Stimulated activated CD4-positive, alpha-beta T cell treated with anti-CD3 and anti-CD28 coated beads, Interleukin-1b, Interleukin-23, amount 100 ng/mL, for 4 hours (primary cell): ENCODE measurements at places on chromosomes 11 and 22.

- no peak for DNase-seq
Observed at GRCh38 chr11:113392236-113392921, 4.8 kb downstream of the ANKK1 start.

GRCh38 chr11:75055511-75055910 lies 41.2 kb downstream of the OR2AT4 start:
- no peak for DNase-seq

DNA sequence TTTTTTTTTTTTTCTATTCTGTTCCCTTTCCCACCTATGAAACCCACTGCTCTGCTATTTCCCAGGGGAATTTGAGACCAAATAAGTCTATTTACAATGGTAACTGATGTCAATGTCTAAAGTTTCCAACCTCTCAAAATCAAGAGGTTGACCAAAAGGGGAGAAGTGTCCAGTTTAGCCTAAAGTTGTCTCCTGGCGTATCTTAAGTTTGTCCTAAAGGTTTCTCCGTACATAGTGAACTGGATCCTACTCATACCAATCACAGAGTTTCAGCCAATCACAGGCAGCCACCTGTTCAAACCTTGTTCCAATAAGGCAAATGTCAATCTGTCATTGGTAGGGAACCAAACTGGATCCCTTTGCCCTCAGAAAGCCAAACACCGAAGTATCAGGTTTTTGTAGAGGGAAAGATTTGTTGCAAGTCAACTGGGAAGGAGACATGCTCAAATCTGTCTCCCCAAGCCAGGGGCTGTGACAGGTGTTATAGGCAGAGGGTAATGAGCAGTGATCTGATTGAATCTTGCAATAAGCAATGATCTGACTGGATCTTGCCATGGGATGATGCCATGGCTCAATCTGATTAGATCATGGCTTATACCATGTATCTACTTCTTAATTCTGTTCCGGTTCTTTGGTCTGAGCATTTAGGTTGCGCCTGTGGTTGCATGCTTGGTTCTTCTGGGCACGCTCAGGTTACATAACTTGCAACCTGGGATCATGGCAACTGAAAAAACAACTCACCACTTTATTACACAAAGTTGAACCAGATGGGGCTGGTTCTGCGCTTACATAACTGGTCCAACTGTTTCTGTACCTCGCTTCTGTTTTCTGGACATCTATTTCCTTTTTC lies 1.1 kb upstream of the VPS37C start:
- no peak for DNase-seq

DNA sequence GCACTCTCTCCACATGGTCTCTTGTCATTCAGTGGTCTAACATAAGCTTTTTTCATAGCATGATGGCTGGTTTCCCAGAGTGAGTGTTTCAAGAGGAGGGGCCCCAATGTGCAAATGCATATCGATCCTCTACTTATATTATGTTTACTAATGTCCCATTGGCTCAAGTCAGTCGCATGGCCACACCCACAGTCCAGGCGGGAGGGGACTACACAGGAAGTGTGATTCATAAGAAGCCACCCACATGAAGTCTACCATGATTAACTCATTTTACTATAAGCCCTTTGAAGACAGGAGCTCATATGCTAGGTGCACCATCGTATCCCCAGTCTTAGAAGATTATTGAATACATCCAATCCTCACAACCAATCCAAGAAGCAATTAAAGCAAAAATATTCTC lies 89.5 kb upstream of the ISX start:
- DNase-seq: no peak

DNA sequence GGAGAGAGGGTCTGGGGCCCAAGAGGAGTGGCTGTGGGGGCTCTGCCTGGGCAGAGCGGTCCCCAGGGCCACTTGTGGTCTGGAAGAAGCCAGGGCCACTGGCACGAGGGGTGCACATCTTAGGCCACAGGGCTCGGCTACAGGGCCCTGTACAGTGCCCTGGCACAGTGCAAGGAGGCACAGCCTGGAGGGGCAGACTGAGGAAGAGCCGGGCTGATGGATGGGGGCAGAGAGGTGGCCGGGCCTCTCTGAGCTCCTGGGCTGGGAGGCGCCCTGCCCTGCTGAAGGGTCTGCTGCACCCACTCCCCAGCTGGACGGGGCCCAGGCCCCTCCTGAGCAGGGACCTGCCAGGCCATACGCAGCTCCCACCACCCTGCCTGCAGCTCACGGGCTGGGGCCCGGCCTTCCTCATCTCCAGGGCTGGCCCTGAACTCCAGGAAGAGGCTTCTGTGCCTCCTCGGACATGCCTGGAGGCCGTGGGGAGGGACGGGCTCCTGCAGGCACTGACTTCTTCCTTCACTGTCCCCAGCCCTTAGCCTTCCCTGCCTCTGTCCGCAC lies 123.5 kb downstream of the CACNA1I start:
- no peak for DNase-seq

DNA sequence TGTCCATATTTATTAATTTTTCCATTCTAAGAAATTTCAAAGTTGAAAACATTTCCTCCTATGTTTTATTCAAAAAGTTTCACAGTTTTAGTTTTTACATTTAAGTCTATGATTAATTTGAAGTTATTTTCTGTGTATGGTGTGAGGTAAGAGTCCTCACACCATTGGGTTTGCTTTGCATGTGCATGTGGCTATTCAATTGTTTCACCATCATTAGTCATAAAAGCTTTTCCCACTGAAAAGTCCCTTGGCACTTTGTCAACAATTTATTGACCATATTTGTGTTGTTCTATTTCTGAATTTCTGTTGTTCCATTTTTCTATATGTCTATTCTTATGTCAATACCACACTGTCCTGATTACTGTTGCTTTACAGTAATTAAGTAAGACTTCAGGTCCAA lies 186.5 kb downstream of the KIF18A start:
- no peak for DNase-seq

DNA sequence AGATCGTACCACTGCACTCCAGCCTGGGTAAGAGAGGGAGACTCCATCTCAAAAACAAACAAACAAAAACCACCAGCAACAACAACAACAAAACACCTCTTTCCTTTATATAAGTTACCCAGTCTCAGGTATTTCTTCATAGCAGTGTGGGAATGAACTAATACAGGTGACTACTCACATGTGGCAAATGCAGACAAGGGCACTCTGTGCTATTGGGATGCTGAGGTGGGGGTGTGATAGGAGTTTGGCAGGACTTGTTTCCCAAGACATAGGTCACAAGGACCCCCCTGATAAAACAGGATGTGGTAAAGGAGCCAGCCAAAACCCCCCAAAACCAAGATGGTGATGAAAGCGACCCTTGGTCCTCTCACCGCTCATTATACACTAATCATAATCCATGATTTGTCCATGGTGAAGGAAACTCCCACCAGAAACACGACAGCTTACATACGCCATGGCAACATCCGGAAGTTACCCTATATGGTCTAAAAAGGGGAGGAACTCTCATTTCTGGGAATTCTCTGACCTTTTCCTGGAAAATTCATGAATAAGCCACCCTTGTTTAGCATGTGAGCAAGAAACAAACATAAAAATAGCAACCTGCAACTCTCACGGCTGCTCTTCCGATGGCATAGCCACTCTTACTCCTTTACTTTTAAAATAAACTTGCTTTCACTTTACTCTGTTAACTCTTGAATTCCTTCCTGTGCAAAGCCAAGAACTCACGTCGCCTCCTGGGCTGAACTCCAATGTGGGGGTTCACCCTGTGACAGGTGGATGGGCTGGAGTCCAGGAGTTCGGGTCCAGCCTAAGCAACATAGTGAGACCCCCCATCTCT lies 18.8 kb upstream of the INCENP start:
- DNase-seq: no peak

GRCh38 chr11:124843616-124843910 lies 21.7 kb upstream of the ROBO3 start:
- no peak for DNase-seq

DNA sequence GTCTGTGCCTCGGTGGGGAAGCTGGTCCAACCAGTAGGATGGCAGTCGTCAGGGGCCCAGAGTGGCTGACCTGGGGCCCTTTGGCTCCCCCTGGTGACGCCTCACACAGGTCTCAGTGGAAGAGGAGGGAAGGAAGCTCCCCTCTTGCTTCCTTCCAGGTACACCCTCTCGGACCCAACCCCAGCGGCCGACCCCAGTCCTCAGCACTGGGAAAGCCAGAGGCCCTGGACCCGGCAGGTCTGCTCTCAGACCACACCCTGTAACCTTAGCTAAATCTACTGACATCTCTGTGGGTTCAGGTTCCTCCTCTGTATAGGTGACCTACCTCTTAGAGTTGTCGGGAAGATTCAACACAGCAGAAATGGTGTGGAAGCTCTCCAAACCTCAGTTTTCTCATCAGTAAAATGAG lies 3.4 kb upstream of the SCUBE1 start:
- DNase-seq: peak; percentile 65

GRCh38 chr11:122727101-122727929 lies 71.8 kb downstream of the UBASH3B start:
- peak; percentile 28 for DNase-seq

DNA sequence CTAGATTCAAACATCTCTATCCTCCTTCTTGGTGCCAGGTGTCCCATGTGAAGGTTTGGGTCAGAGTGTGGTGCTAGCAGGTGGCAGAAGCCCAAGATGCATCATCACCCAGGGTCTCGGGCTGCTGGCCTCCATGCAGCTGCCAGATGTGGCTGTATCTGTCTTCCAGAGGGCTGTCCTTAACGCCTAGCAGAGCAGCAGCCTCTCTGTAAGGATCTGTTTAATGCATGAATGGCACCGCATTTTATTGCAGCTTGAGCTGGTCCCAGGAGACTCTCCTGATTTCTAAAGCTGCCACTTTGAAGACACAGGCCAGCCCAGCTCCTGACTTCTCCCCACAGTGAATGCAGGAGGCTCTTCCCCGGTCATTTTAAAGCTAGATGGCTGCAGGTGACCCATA lies 26.3 kb downstream of the SLC1A2 start:
- DNase-seq: no peak

DNA sequence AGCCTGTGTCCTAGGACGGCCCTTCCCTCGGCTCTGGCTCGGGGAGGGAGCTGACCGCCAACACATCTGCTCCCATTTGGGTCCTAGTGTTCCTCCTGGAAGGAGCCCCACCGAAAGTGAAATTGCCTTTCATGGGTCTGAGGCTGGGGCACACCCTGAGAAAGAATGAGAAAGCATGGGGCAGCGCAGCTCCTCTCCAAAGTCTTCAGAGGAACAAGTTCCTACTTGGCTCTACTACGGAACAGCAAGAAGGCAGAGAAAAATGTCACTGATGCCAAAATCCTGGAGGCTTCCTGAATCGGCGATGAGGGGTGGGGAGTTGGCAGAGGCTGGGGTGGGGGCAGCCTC lies 41.5 kb upstream of the MYEOV start:
- no peak for DNase-seq

- no peak for DNase-seq
Observed at GRCh38 chr11:108596701-108597100, 3.1 kb upstream of the EXPH5 start.

- peak; percentile 69 for DNase-seq
Observed at GRCh38 chr11:48001438-48002021, 21.2 kb downstream of the PTPRJ start.

DNA sequence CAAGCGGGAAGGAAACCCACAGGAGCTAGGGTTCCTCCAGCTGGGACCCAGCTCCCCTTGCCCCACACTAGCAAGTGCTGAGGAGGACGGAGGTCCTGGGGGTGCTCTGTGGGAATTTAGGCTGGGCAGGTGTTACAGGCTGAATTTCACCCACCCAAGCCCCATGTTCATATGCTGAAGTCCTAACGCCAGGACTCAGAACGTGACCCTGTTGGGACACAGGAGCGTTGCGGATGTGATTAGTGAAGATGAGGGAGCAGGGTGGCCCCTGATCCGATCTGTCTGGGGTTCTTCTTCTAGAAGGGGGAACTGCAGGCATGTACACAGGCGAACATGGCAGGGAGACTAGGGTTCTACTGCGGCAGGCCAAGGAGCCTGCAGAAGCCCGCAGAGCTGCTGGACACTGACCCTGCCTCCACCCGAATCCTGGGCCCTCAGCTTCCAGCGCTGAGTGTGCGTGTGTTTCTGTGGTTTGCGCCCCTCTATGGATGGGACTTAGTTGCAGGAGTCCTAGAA lies 103.4 kb upstream of the FGF3 start:
- no peak for DNase-seq

GRCh38 chr22:49080631-49081030 lies 747.0 kb downstream of the BRD1 start:
- no peak for DNase-seq

DNA sequence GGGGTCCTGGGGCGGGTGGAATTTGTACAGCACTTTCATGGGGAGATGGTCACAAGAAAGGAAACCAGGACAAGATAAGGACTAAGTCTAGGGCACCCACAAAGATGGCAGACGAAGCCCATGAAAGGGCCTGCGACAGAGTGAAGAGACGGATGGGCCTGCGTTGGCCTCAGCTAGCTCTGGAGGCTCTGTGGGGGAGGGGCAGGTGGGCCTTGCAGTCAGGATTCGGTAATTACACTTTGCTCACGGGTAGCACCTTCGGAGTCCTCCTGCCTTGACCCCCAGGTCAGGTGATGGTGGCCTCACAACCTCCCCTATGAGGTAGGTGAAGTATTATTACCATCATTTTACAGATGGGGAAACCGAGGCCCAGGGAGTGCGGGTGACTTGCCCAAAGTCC lies 7.1 kb downstream of the LRRC10B start:
- no peak for DNase-seq

DNA sequence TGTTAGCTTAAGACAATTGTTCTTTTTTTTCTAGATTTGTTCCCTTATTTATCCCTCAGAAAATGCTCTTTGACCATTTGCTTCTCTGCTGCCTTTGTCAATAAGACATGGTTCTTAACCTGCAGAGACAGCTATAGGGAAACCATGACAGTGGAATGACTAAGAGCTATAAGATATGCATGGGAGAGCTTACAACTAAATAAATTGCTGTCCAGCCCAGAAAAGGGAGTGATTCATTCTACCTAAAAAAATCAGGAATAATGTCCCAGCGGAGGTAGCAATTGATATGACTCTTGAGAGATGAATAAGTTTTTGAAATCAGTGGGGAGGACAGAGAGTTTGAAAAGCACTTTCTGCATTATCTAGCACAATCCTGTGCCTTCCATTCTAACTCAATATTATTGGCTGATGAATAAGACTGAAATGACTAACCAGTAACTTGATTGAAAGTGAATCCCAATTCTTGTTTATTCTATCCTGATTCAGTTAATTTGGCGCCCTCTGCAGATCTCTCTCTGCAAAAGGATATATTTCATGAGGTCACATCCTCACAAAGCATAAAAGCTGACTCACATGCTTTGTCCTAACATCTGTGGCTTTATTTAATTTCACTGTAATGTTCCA lies 680.5 kb upstream of the API5 start:
- DNase-seq: no peak

- DNase-seq: no peak
Observed at GRCh38 chr11:64062185-64063039, 26.7 kb downstream of the FLRT1 start.

GRCh38 chr11:124757320-124757719 lies 4.8 kb downstream of the ESAM start:
- no peak for DNase-seq
